ENCODE measurements at places on chromosomes 5 and 9.
A peak's percentile ranks its signal among the peaks of the same experiment; 100 is the strongest.

DNA sequence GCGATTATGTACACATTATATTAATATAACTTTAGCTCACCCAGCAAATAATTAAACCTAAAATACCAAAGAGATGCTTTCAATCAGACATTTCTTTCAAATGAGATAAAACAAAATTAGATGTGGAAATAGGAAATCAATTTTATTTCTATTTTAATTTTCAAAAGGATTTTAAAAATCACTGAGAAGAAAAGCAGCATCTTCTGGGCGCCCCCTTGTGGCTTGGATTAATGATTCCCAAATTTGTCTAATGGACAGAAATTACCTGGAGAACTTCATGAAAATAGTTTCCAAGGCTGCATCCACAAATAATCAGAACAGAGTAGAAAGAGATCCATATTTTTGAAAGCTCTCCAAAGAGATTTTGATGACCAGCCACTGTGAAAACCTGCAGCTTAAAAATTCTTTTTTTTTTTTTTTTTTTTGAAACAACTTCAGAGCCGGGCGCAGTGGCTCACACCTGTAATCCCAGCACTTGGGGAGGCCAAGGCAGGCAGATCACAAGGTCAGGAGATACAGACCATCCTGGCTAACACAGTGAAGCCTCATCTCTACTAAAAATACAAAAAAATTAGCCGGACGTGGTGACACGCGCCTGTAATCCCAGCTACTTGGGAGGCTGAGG lies 50.9 kb upstream of the CEMIP2 start:
- DNase-seq = peak; percentile 38

DNA sequence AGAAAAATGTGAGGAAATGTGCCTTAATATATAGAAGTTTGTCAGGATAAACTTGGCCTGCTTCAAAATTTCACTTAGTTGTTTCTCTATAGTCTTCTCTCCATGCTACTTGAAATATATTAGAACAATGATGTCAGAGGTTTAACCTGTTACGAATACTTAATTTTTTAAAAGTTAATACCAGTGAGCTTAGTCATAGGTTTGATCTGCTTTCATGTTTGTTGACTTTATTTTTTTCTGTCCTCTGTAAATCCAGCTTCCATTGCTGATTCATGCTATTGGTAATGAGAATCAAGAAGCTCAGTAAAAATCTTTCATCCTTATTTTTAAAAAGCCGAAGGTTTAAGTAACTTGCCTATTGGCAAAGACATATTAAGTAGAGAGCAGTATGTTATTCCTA lies 27.9 kb downstream of the BDP1 start:
- no peak for DNase-seq

DNA sequence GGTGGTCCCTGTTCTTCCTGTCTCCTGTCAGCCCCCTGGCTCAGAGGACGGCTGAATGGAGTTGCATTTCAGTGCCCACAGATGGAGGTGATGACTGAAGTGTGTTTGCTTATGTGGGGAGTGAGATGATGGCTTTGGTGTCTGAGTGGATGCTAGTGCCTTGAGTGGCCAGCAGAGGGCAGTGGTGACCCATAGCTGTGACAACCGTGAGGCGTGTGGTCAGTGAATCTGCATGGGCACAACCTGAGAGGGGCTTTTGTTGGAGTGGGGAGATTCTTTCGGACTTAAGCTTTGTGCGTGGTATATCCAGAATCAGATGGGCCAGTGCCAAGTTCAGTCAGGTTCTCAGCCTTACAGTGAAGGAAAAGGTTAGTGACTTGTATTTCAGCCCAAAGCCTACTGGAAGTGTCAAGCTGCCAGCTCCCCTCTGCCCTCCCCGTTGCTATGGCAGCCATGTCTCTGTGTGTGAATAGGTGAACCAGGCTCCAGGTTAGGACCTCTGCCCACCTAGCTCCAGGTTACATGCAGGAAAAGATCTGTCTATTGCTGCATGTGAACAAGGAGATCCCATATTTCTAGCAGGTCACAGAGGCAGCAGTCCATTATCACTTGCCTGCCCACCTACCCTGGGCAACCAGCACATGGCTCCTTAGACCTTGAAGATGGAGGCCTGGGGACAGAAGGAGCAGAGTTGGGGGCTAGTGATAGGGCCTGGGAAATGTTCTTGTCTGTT lies 14.7 kb upstream of the CXXC5 start:
- DNase-seq = peak; percentile 70

DNA sequence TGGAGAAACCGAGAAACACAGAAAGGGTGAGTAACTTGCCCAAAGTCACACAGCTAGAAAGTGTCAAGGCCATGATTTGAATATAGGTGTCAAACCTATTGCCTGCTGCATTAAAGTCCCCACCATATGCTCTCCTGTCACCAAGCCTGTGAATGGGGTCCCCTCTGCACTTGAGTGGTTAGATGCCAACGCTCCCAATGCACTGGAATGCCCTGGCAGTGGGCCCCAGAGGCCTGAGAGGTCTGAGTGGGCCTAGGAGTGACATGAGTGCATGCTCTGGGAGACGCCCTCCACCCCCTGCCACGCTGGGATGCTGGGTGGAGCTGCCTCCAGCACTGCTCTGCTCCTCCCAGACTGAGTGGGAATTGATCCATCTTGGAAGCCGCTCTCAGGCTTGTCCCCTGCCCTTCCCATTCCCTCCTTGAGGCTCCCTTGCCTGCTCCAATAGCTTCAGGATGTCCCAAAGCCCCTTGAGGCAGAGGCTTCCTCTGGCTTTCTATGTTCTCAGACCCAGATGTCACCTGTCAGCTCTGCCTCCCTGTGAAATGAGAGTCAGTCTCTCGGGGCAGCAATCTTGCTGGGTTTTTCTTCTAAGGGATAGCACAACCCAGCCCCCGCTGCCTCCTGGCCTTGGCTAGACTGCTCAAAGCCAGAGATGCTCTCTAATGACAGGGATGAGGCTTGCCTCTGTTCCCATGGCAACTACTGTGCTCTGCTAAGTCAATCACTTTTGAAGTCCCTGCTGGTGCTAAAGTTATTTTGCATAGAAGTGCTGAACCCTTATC lies 6.6 kb upstream of the ARSI start:
- DNase-seq = no peak

GRCh38 chr9:15421990-15422371 lies 695 bp upstream of the SNAPC3 start:
- DNase-seq = no peak

- no peak for DNase-seq
Observed at GRCh38 chr9:95023217-95024003, 294.1 kb downstream of the FANCC start.

DNA sequence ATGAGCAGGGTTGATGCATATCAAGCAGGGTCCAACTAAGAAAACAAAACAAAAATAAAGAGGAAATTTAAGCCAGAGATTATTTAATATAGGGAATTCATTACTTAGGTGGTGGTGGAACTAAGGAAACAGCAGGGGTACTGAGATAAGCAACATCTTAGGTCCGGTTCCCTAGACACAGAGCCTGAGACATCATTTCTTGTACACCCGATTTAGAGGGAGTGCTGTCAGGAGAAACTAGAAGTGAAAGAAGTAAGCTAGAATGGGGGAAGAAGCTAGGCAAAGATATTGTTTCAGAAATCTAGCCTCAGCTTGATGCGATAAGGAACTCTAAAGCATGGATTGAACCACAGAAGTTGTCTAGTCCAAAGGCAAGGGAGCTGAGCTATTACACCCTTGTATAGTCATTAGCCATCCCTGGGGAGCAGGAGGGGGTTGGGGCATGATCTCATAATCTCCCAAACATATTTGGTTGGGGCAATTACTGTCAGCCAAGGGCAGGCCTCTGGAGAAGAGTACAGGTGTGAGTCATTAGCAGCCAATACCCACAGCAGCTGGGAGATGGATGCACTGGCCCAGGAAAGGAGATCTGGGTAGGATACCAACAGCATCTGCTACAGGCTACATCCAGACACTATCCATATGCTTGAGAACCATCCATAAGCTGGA lies 194.5 kb downstream of the ARL15 start:
- no peak for DNase-seq

DNA sequence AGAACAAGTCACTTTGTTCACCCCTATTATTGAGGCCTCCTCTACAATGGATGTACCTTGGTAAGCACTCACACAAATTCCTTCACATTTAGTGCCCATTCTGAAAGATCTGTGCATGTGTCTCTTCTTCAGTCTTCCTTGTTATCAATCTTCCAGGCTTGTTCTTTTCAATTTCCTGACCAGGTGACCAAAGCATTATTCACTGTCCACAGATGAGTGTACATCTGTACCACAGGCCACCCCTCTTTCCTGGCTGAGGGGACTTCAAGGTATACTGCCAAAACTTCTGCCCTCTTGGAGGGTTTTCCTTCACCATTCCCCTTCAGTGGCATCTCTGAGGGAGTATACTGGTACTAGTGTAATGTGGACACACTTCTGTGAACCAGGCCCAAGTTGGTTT lies 25.5 kb upstream of the STOM start:
- DNase-seq = no peak

- no peak for DNase-seq
Observed at GRCh38 chr5:180586870-180587269, 4.4 kb downstream of the SCGB3A1 start.

- no peak for DNase-seq
Observed at GRCh38 chr5:45029553-45029952, 220.8 kb downstream of the MRPS30 start.

DNA sequence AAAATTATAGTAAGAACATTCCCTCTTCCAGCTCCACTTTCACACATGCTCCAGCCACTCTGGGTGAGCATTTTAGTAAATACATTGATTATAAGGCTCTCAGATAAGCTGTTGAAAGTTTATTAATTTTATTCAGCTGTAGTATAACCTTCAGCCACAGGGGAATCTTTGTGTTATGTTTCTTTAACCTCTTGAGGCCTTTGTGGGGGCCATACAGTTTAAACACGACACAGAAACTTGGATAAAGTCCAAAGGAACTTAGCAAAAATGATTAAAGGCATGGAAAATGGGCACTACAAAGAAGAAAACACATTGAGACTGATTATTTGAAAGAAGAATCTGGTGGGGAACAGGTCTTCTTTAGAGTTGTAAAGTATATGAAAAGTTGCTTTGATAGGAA lies 70.2 kb downstream of the AOPEP start:
- DNase-seq = no peak

GRCh38 chr5:34534523-34535103 lies 121.5 kb upstream of the RAI14 start:
- no peak for DNase-seq

- DNase-seq = no peak
Observed at GRCh38 chr5:19406576-19407365, 581.2 kb downstream of the CDH18 start.

GRCh38 chr5:160175438-160176218 lies 53.7 kb upstream of the FABP6 start:
- DNase-seq = no peak

DNA sequence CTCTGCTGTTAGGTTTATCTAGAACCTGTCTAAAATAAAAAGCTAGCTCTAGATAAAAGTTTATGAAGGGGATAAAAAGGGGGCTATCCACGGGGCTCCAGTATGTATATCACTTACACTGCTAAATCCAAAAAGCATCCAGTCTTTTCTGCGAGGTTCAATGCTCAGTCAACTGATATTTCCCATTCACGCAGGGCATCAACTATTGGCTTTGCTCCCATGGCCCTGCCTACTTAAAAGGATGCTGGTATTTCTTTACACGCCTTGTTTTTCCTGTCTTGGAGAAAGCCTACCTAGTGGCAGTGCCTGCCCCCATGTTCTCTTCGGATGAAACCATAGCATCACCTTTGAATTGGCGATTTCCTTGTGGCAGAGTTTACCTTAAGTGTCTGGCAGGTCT lies 8.1 kb downstream of the SPRY4 start:
- DNase-seq = no peak

DNA sequence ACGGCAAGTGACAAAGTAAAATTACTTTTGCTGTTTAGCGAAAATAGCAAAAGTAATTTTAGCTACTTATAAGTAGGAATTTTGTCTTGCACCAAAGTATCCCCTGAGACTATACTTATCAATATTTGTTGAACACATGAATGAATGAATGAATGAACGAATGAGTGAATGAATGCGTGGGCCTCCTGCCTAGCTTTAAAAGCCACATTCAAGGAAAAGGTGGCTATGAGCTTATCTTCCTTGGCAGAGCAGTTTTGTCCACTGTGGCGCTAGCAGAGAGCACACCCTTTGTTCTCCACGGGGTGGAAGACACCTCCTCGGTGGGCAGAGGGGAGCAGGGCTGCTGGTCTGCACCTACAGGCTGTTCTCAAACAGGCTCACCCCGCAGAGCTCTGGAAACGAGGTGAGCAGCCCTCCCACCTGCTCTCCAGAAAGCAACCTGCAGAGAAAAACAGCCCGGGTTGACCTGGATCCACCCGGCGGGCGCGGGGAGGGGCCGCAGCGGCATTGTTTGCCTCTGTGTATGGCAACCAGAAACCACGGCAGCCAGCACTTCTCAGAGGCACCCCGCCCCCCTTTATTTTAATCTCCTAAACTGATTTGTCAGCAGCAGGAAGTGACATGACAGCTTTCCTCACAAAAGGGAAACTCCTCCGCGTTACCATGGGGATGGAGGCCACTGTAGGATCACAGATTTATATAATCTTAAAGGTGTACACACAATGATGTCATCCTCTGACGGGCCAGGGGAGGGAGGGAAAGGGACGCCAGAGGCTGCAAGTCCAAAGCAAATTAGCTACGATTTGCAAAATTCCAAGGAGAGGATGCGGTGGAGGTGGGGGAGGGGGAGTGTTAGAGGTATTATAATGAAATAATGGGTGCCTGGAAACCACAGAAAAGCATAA lies 5.9 kb downstream of the DUSP1 start:
- peak; percentile 81 for DNase-seq

GRCh38 chr5:8870349-8870958 lies 675.4 kb downstream of the SEMA5A start:
- DNase-seq = no peak

DNA sequence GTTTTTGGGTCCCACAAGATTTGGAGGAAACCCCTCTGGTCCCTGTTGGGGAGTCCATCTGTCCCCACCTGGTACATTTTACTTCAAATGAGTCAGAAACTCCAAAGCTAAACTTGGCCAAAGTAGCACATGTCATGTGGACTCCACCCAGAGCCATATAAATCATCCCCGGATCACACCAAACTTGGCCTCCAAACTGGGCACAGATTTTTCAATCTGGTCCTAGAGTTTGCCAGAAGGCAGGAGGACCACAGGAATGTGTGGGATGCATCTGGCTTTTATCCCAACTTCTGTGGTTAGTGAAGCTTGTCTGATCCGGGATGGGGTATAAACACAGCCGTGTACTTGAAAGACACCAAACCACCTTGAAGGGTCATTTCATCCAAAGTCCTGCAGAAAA lies 66.3 kb downstream of the MAT2B start:
- DNase-seq = no peak

- no peak for DNase-seq
Observed at GRCh38 chr5:66354422-66354821, 210.3 kb downstream of the SREK1 start.

GRCh38 chr5:3312299-3312698 lies 283.3 kb upstream of the IRX1 start:
- DNase-seq = no peak

DNA sequence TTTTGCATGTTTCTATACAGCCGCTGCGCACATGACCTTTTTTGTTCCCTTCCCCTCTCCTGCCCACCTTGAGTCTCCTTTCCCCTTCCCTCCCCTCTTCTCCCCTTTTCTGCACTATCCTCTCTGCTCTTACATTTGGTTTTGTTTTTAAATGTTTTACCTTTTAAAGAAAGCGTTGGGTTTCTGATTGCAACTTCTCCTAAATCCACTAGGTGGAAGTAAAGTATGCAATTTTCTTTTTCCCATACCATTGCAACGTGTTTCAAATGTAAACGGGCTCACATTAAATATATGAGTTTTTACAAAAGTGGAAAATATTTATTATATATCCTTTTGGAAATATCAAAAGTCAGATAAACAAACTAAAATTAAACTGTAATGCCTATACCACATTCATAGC lies 500.9 kb downstream of the DIRAS2 start:
- DNase-seq = no peak
